ENCODE measurements at places on chromosomes 1 and 21.

- no peak for DNase-seq
Observed at GRCh38 chr1:36783475-36783874, 250.8 kb downstream of the GRIK3 start.

DNA sequence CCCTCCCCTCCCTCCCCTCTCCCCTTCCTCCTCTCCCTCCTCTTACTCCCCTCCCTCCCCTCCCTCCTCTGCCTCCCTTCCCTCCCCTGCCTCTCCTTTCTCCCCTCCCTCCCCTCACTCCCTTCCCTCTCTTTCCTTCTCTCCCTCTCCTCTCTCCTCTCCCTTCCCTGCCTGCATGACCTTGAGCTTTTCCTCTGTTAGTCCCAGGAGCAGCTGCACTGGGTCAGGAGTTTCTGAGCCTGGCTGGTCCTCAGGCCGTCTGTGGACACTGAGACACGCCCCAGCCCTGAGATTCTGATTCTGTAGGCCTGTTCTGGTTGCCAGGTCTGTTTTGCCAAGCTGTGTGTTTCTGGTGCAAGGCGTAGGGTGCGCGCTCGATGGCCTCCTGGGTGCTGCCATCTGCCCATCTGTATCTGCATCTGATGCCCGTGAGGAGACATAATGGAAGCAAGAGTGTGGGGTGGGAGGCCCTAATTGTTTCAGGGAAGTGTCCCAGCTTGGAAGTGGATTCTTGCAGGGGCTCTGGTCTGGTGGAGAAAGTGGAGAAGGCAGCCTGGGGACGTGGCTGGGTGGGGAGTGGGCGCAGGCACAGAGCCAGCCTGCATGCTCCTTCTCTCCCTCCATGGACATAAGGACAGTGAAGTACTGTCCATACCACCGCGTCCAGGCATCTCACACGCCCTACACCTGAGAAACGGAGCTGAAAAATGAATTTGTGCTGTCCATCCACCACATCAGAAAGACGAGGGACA, 97.2 kb downstream of the WDR4 start:
- DNase-seq, result no peak

DNA sequence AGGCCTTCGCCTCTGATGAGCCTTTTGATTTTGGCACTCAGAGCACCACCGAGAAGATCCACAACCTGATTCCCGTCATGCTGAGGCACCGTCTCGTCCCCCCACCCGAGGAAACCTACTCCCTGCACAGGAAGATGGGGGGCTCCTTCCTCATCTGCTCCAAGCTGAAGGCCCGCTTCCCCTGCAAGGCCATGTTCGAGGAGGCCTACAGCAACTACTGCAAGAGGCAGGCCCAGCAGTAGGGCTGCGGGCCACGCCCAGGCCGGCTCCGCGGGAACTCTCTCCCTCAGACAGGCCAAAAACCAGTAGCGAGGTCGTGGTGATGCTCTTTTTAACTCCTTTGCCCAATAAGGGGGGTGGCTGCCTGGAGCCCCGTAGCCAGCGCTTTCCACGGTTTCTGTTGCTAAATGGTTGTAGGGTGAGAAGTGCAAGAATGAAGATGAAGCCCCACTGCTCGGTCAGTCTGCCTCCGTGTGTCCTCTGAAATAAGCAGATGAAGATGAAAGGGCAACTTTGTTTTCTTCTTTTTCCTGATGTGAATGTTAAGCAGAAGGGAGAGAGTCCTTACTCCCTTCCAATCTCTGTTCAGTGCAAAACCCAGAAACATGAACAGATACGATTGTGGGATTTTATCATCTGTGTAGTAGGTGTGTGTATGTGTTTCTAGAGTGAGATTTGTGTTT, 46.5 kb downstream of the COQ8A start:
- DNase-seq, result no peak

- DNase-seq, result no peak
Observed at GRCh38 chr21:35529171-35529863, 480.2 kb upstream of the RUNX1 start.

- DNase-seq, result no peak
Observed at GRCh38 chr1:8915446-8915845, 30.2 kb upstream of the CA6 start.

DNA sequence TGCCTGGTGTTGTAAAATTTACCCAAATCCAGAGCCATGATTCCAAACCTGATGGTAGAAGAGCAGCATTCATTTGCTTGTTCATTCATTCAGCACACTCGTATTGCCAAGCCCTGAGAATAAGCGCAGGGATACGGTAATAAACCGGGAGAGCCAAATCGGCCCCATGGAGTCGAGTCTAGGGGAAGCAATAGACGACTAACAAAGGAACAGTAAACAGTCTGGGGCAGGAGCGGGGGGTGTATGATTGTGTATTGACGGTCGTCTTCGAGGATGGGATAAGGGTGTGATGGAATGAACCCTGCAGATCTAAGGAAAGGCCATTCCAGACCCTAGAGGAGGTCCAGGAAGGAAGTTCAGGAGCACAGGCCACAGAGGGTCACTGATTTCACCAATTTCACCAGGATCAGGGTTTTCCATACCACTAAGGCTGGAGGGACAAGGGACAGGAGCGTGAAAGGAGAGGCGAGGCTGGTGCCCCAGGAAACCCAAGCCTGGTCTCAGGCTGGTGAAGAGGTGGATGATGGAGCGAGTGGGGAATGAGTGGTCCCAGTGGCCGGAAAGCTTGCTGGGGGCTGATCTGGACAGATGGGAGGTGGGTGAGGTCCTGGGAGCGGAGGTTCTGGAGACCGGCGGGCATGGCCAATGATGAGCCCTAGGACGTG, 61.1 kb upstream of the PDE9A start:
- no peak for DNase-seq

GRCh38 chr1:10495952-10496351, 21.2 kb downstream of the PEX14 start:
- DNase-seq, result no peak

GRCh38 chr21:26267389-26267788, 96.8 kb upstream of the APP start:
- DNase-seq, result no peak

- no peak for DNase-seq
Observed at GRCh38 chr21:43979654-43980053, 32.5 kb upstream of the TRAPPC10 start.

DNA sequence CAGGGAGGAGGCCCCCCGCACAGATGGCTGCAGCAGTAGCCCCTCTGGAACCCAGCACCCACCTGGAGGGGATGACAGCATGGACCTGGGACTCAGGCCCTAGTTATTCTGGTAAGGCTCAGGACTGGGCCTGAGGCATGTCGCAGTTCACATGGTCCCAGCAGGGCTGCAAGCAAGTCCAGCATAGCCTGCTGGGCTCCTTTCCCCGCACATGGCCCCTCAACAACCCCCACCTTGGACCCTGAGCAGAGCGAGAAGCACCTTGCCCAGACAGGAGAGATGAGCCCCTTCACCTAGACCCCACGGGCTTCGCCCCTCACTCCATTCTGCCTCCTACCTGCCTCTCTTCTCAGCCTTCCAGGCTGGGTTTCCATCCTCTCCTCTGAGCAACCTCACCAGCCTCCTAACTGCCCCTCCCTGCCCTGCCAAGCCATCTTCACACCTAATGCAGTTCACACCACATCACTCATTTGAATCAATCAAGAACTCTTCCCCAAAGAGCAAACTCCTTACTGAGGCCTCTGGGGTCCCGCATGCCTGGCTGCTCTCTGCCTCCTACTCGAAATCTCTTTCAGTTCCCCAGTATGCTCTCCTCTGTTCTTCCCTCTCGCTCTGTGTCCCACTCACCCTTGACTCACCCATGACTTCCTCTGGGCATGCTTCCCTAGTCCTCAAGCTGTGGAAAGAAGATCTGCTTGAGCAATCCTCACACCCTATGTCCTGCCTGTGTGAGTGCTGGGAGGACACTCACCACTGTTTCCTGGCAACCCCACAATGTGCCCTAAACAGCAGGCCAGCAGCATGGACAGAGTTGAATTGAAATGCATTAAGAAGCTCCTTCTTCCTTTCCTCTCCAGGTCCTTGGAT, 9.4 kb upstream of the THEMIS2 start:
- DNase-seq, result no peak

- no peak for DNase-seq
Observed at GRCh38 chr1:221274373-221274772, 395.1 kb downstream of the HLX start.

- DNase-seq, result no peak
Observed at GRCh38 chr1:31674626-31675025, 29.2 kb downstream of the COL16A1 start.

DNA sequence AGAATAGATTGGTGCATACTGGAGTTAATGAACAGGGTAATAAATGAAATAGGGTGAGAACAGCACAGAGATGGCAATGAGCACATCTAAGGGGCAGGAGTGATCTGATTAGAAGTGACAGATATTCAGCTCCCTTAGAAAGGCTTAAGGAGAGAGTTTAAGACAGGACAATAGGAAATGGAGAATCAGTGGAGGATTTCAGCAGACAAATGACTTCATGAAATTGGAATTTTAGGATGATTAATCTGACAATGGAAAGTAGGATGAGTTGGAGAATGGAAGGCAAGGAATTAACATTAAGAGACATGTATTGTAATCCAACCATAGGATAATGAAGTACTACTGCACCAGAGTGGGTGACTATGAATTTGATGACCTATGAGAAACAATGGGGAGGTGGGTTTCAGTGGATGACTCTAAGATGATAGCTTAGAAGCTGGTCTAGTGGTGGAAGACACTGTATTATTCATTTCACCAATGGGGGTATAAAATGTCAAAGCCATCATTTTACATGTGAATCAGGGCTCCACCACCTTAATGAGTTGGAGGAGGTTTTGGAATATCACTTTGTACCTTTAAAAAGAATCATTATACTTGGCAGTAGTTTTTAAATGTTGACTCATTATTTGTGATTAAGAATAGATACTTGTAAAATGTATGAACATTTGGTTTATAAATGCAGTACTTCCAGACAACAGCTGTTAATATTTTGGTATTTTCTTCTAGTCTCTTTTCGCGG, 139.1 kb downstream of the PLA2G4A start:
- no peak for DNase-seq

- no peak for DNase-seq
Observed at GRCh38 chr1:59990470-59990869, 63.9 kb upstream of the CYP2J2 start.

GRCh38 chr1:201186192-201186591, 4.4 kb upstream of the IGFN1 start:
- DNase-seq, result no peak

- no peak for DNase-seq
Observed at GRCh38 chr21:29928537-29928936, 11.3 kb downstream of the GRIK1 start.

- DNase-seq, result no peak
Observed at GRCh38 chr1:52834798-52835197, 7.8 kb upstream of the ZYG11A start.

GRCh38 chr1:155012026-155012546, 9.5 kb downstream of the ZBTB7B start:
- no peak for DNase-seq

DNA sequence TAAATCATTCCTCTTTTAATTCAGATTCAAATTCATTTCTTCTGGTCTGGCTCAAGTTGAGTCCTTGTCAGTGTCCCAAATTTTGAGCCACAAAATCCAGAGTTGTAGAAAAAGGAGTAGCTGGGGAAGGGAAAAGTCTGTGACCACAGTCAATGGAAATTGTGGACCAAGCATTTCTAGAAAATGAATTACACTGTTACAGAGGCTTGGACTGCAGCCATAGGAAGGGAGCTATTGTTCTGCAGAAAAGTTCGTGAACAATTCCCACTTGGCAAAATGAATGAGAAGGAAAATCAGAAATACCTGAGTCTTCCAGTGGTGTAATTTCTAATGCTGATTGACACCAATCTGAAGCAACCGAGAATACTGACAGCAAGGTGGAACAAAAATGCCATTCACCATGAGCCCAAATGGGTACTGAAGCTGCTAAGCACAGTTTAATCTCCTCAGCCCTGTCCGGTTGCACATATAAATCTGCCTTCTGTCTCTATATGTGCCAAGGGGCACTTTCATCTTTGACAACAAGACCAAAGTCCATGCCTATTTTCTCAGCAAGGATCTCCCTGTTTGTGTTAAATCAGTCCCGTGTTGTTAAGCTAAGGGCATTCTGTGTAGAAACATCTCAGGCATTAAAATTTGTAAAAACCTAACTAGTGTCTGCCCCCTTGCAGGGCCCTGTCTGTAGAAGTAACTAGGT, 51.3 kb downstream of the TEX35 start:
- no peak for DNase-seq

DNA sequence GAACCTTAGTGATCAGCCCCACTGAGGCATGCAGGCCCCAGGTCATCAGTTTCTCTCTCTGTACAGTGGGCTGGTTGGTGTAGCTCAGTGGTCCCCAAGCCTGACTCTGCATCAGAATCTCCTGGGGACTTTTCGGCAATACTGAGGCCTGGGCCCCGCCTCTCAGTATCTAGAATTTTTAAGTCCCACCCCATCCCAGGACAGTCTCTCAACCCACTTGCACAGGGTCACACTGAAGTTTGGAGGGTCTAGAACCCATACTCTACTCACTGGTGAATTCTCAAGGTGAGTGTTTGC, 216.4 kb downstream of the MATN1 start:
- no peak for DNase-seq

- no peak for DNase-seq
Observed at GRCh38 chr1:198686069-198686728, 47.4 kb downstream of the PTPRC start.

- no peak for DNase-seq
Observed at GRCh38 chr1:23100074-23100748, 68.4 kb downstream of the LUZP1 start.

GRCh38 chr1:60998786-60999185, 83.6 kb upstream of the NFIA start:
- DNase-seq, result no peak

- no peak for DNase-seq
Observed at GRCh38 chr1:224722838-224723237, 106.7 kb downstream of the CNIH3 start.

GRCh38 chr1:18057623-18058022, 50.0 kb upstream of the IGSF21 start:
- DNase-seq, result no peak

DNA sequence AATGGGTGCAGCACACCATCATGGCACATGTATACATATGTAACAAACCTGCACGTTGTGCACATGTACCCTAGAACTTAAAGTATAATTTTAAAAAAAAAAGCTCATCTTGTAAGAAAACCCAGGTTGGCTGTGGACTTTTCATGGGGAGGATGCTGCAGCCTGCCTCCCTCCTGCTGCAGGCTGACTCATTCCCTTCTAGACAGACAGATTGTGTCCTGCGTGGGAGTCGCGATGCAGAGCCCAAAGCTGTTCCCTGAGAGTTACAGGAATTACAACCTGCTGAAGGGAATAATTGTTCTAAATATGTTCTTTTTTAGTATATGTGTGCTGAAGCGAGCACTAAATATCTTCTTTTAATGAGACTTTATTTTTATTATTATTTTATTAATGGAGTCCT, 93.2 kb downstream of the TBX19 start:
- no peak for DNase-seq

- DNase-seq, result no peak
Observed at GRCh38 chr1:156624814-156625435, 5.7 kb downstream of the HAPLN2 start.

- DNase-seq, result no peak
Observed at GRCh38 chr1:77279929-77280328, 1.9 kb upstream of the AK5 start.

All from activated CD4-positive, alpha-beta T cell treated with anti-CD3 and anti-CD28 coated beads for 24 hours (primary cell).